Keratinocyte (primary cell): ENCODE measurements at places on chromosomes 16 and 17. TPM values are rescaled to one million over a fixed set of nuclear protein-coding genes. Genes with fewer than 3 reads are reported as not detected.

Gene RMI2
- polyA plus RNA-seq, result 2.7 to 6.8 TPM (median 5.4 TPM) in 3 replicates

Gene HOXB6
- 0.62 to 0.77 TPM (median 0.68 TPM) in 3 replicates for polyA plus RNA-seq

Gene KRTAP9-2
- polyA plus RNA-seq, result not detected in 3 replicates

Gene EFCAB5
- 0.08 to 0.17 TPM (median 0.13 TPM) in 3 replicates for polyA plus RNA-seq

Gene TTYH2
- polyA plus RNA-seq, result 2.2 to 8.5 TPM (median 3.7 TPM) in 3 replicates

Gene CES2
- 37.5 to 93.4 TPM (median 41.6 TPM) in 3 replicates for polyA plus RNA-seq

Gene PERCC1
- not detected in 3 replicates for polyA plus RNA-seq

Gene ADORA2B
- polyA plus RNA-seq, result 43.8 to 50.0 TPM (median 47.1 TPM) in 3 replicates

Gene NHLRC4
- 0.09 to 0.22 TPM (median 0.10 TPM) in 3 replicates for polyA plus RNA-seq

Gene ANKS4B
- polyA plus RNA-seq, result not detected in 3 replicates

Gene SOST
- 0.02 to 0.04 TPM in 2 of 3 replicates, not detected in the other for polyA plus RNA-seq

Gene AANAT
- polyA plus RNA-seq, result not detected in 3 replicates

Gene CES5A
- 0.03 TPM in 1 of 3 replicates, not detected in the others for polyA plus RNA-seq

Gene KRT39
- 0.05 TPM in 1 of 3 replicates, not detected in the others for polyA plus RNA-seq
